DND-41 (cell line): ENCODE measurements at places on chromosomes 4 and X.
A peak's percentile ranks its signal among the peaks of the same experiment; 100 is the strongest.

- DNase-seq, result no peak
Measured at GRCh38 chr4:26085551-26085950, 171.5 kb downstream of the SMIM20 start.

- DNase-seq, result no peak
Measured at GRCh38 chrX:107574054-107574683, 54.1 kb upstream of the PRPS1 start.

GRCh38 chr4:142110136-142110535 lies 473.8 kb downstream of the IL15 start:
- DNase-seq, result no peak

- DNase-seq, result no peak
Measured at GRCh38 chr4:81814987-81815541, 343.4 kb upstream of the RASGEF1B start.

GRCh38 chrX:119682019-119682989 lies 10.7 kb downstream of the SEPTIN6 start:
- peak; percentile 74 for DNase-seq

- no peak for DNase-seq
Measured at GRCh38 chr4:2142630-2143427, 83.7 kb downstream of the NAT8L start.

GRCh38 chr4:181684310-181684709 lies 558.9 kb upstream of the TENM3 start:
- no peak for DNase-seq

- no peak for DNase-seq
Measured at GRCh38 chrX:130174045-130174704, 2.4 kb downstream of the RAB33A start.

GRCh38 chrX:40290517-40290916 lies 192.8 kb upstream of the BCOR start:
- DNase-seq, result no peak

GRCh38 chr4:145498430-145498829 lies 16.8 kb downstream of the SMAD1 start:
- DNase-seq, result no peak

DNA sequence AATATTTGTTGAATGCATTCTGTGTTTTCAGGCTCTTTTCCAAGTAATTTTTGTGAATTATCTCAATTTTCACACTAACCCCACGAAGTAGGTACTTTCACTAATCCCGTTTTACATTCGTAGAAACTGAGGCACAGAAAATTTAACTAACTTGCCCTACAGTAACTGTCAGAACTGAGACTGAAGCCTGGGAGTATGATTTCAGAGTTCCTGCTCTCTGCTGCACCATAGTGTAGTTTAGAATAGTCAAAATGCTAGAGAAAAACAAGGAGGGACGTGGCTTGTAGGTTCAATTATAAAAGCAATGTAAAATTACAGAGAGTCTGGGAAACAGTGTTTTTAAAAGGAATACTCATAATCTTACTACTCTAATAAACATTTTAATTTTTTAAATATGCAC lies 2.2 kb downstream of the CLCN3 start:
- DNase-seq, result no peak

GRCh38 chr4:157012296-157012695 lies 40.7 kb upstream of the PDGFC start:
- DNase-seq, result no peak

- DNase-seq, result no peak
Measured at GRCh38 chrX:149039057-149039456, 466.0 kb downstream of the IDS start.

DNA sequence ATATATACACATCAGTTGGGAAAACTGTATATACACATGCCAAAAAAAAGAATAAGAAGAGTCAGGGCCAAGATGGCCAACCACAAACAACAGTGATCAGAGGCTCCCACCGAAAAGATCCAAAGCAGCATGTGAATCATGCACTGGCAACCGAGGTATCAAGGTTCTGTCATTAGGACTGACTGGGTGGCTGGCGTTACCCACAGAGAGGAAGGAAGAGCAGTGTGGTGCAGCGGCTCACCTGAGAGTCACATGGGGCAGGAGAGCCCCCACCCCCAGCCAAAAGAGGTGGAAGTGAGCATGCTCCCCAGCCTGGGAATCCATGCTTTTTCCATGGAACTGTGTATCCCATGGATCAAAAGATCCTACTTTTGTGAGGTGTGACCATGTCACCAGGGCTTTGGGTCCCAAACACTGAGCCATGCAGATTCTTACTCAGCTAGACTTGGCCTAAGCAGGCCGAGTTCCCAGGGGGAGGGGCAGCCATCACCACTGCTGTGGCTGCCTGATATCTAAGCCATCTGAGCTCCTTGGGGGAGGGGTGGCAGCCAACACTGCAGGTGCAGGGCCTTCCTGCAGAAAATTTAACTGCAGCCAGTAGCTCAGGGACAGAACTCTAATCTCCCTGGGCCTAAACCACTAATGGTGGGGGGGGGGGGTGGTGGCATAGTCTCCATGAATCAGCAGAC lies 52.8 kb downstream of the P2RY10 start:
- DNase-seq, result peak; percentile 91

DNA sequence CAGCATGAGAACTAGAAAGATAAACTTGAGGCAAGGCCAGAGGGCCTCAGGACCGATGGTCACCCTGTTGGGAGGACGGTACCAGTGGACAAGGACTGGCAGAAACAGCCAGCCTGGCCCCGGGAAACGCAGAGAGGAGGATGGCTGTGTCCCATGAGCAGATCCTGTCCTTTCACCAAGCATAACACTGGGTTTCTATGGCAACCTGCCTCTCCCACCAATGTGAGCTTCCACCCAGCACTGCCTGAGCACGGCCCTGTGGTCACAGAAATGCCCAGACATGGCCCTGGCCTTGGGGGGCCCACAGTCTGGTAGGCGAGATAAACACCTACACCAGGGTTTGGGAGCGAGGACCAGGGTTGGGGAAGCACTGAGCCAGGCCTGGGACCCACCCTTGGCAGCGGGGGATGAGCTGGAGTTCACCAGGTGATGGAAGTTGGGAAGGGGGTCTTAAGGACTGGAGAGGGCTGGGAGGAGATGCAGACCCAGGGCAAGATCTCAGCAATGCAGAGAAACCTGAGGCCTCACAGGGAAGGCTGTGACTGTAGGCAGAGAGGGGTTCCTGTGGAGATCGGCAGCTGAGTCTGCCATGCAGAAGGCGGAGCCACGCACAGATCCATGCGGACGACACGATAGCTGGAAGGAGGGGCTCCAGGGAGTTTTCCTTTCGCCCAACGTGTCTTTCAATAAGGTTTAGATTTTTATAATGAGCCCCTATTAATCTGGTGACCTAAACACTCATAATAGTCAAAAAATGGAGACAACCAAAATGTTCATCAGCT lies 32.7 kb upstream of the CRMP1 start:
- no peak for DNase-seq

DNA sequence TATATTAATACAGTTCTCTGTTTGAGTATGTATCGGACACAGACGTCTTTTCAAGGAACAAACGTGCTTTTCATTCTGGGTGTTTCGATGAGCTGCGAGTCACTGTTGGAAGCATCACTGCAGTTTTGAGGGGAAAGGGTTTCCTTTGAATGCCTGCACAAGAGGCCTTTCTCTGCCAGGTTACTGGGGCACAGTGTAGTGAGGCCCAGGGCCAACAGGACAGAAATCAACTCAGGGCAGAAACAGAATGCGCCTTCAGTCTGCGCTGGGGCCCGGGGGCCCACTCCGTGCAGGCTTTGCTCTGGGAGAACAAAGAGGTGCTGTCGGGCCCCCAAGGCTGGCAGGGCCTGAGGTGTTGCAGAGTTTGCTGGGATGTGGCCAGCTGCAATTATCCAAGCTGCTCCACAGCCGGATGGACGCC lies 2.3 kb upstream of the PPP2R3B start:
- no peak for DNase-seq

DNA sequence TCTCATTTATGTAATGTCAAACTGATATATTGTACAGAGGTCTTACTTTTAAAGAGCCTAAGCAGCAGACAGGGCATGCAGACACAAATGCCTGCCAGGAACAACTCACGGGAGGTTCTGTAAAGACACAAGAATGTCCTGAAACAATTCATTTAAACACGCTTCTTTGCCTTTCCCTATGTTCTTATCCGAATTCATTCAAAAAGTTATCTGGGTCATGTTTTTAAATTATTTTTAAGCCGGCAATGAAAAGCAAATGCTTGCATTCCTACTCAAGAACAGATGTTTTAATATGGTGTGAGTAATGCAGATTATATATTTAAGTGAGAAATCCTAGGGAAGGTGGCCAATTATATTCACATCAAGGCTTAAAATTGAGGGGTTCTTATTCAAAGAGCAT lies 192.6 kb downstream of the PDGFC start:
- DNase-seq, result no peak

DNA sequence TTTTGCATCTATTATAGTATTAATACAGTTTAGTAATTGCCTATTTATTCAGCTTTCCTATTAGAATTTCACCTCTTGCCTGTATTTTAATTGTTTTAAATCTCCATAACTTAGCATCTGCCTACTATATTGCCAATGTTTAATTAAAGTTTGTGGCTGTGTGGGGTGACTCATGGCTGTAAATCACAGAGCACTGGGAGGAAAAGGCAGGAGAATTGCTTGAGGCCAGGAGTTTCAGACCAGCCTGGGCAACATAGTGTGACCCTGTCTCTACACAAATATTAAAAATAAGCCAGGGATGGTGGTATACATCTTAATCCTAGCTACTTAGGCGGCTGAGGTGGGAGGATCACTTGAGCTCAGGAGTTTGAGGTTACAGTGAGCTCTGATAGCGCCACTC lies 14.5 kb upstream of the CCSER1 start:
- DNase-seq, result no peak

- no peak for DNase-seq
Measured at GRCh38 chrX:114787061-114787460, 203.2 kb downstream of the HTR2C start.

GRCh38 chr4:83548151-83548905 lies 12.4 kb downstream of the GPAT3 start:
- DNase-seq, result peak; percentile 38

DNA sequence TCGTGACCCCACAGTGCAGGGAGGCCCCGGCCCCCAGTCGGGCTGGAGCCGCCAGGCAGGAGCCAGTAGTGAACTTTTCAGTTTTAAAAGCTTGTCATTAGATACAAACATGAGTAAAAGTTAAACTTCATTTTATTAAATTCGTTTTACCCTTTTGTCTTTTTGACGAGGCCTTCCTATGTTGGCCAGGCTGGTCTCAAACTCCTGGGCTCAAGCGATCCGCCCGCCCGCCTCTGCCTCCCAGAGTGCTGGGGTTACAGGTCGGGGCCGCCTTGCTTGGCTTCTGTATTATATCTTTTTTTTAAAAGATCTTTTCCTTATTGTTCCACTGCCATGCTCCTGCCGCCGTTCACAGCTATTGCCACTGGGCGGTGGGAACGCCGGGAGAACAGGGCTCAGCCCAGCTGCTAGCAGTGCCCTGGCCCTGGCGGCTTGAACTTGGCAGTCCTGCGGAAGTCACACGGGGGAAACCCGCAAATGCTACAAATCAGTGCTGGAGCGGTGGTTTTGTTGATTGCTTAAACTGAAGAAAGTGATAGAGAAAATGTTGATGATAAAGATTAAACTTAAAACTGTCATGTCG lies 968 bp upstream of the NELFA start:
- DNase-seq, result peak; percentile 67

DNA sequence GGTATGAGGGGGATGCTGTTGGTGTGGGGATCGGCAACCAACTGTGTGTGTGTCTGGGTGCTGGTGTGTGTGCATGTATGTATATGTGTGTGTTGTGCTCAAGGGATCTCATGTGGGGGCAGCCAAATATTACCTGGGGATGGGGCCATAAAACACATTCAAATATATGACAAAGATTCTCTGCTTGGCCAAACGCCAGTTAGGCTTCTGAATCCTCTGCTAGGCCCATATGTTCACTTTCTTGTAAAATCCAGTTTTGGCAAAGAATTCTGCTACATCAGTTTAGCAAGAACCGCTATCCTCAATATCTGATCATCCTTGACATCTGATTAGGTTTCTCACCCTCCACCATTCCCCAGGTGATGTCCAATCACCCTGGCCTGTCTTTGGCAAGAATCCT lies 106.6 kb downstream of the RASL11B start:
- DNase-seq, result no peak

DNA sequence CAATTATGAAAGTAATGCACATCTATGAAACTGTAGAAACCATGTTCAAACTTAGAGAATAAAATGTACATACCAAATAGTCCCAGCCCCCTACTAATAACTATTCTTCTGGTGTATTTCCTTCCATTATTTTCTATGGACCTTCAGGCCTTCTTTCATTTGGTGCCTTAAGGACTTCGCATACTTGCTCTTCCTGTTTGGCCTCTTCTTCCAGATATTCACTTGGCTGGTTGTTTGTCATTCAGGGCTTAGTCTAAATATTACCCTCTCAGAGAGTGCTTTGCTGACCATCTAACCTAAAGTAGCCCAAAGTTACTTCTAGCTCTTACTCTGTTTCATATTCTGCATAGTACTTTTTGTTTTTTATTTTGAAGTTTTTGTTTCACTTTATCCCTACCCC lies 70.3 kb upstream of the ARMCX2 start:
- DNase-seq, result no peak

GRCh38 chrX:98362630-98363029 lies 1478.9 kb downstream of the RPA4 start:
- DNase-seq, result no peak

GRCh38 chr4:15898902-15899301 lies 39.6 kb downstream of the FGFBP1 start:
- DNase-seq, result no peak

DNA sequence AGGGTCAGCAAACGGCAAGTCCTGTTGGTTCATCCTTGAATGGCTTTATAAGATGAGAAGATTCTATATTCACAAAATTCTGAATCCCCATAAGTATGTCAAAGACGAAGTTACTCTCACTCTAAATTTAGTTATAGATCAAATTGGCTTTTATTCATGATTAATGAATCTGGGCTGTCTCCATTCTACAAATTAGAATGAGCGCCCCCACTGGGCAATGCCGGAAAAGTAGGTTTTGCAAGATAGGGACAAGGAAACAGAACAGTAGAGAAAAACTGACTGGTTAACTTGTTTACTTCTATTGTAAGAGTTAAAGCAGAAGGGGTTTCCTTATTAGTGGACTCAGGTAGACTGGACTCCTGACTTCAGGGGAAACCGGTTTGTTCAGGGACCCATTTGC lies 100.3 kb downstream of the F11 start:
- DNase-seq, result no peak

DNA sequence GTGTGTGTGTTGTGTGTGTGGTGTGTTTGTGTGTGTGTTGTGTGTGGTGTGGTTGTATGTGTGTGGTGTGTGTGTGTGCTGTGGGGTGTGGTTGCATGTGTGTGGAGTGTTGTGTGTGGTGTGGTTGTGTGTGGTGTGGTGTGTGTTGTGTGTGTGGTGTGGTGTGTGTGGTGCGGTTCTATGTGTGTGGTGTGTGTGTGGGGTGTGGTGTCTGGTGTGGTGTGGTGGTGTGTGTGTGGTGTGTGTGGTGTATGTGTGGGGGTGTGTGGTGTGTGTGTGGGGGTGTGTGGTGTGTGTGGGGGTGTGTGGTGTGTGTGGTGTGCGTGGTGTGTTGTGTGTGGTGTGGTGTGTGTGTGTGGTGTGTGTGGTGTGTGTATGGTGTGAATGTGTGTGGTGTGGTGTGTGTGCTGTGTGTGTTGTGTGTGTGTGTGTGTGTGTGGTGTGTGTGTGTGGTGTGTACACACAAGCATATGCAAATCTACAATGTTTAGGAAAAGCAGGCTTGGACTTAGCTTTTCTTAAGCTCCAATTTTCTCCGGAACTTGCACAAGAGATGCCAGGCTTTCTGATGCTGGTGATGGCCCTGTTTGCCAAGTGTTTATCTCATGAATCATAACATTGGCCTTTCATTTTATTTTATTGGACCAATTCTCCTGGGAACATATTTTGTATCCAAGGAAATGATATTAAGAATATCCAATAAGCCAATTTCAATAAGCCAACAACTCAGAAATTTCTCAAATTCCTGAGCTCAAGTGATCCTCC lies 148.7 kb downstream of the SPATA18 start:
- no peak for DNase-seq
